AG09319 (cell line): ENCODE measurements at places on chromosomes 7 and 10.

DNA sequence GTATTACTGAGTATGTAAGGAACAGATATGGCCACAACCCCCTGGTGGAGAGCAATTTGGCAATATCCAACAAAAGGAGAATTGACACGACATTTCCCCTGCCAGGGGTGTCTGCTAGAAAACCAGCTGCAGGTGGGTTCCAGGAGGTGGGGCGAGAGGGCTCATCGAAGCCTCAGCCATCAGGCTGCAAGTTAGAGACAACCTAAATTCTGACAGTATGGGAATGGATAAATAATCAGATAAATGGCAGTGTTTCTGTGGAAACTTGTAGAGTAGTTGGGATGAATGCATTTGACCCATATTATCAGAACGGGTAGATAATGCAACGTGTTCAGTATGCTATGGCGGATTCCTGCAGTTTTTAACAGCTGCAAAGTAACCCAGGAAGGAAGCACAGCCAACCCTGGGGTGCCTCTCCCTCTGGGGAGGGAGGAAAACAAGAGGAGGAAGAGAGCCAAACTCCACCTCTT is 3.5 kb downstream of the TMEM273 start:
- no peak for DNase-seq

- no peak for DNase-seq
These were observed 620 bp downstream of the BET1 start for GRCh38 chr7:94003446-94004023.

- peak; percentile 35 for DNase-seq
These were observed 298.6 kb downstream of the REEP3 start for GRCh38 chr10:63819753-63820329.

- no peak for DNase-seq
These were observed 208.6 kb upstream of the GALNT17 start for GRCh38 chr7:70923181-70923845.

DNA sequence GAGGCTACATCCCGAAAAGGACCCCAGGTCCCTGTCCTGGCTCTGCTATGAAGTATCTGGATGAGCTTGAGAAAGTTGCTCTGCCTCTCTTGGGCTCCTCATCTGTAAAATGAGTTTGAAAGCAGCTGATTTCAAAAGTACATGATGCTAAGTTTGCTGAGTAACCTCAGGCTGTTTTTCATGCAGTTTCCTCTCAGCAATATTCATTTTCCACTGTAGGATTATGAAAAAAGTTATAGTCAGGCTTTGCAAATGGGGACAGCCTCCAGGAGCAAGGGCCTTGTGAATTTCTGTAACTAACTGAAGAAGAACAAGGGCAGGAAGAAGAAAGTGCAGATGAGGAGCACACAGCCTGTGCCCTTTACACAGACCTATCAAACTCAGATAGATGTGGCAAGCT is 167.3 kb upstream of the KMT2E start:
- no peak for DNase-seq
